Stimulated activated CD8-positive, alpha-beta memory T cell treated with anti-CD3 and anti-CD28 coated beads, Interleukin-15, amount 100 ng/mL, for 24 hours (primary cell): ENCODE measurements at places on chromosomes 6 and 20.

- no peak for DNase-seq
Observed at GRCh38 chr6:109769213-109769612, 78.1 kb downstream of the FIG4 start.

- no peak for DNase-seq
Observed at GRCh38 chr6:113500221-113500620, 356.9 kb upstream of the MARCKS start.

GRCh38 chr6:42979523-42980177, 669 bp upstream of the PEX6 start:
- DNase-seq: no peak

GRCh38 chr6:73901311-73901710, 205.3 kb downstream of the CD109 start:
- DNase-seq: no peak

DNA sequence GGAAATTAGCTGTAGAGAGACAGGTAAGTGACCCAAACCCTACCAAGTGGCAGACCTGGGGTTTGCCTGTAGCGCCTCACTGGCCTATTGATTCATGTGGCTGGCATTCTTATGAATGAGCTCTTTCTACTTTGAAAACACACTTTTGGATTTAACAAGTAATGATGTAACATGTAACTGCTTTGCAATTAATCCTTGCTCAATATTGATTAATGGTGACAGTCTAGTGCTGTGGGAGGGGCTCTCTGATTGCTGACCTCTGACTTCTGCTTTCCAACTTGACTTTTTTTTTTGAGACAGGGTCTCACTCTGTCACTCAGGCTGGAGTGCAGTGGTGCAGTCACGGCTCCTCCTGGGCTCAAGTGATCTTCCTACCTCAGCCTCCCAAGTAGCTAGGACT, 82.7 kb downstream of the TIAM2 start:
- DNase-seq: no peak

- DNase-seq: no peak
Observed at GRCh38 chr6:32666420-32667300, at the start of gene HLA-DQB1. HLA-DQB1 (minus strand) TSS chr6:32666657; CDS start chr6:32666607, 50 bp downstream.

- DNase-seq: no peak
Observed at GRCh38 chr6:18138906-18139305, 16.0 kb downstream of the TPMT start.

- no peak for DNase-seq
Observed at GRCh38 chr6:113147544-113147943, 709.6 kb upstream of the MARCKS start.

- DNase-seq: no peak
Observed at GRCh38 chr20:64044484-64045247, 4.8 kb downstream of the SOX18 start.

- no peak for DNase-seq
Observed at GRCh38 chr20:57243480-57244220, 22.8 kb downstream of the BMP7 start.

GRCh38 chr6:43467752-43468151, 9.6 kb upstream of the TJAP1 start:
- DNase-seq: no peak

DNA sequence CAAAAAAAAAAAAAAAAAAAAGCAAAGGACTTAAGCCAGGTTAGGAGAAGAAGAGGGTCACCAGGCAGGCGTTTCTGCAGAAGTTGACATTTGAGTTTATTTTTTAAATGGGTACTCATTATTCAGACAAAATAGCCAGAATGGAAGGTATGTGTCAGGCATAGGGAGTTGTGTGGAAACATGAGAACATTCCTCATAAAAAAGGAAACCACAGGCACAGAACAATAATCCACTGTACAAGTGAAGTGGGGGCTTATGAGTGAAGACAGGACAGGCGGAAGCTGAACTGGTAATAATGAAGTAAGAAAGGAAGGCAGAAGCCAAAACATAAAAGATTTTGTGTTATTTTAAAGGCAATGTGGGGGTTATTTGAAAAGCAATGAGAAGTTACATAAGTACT, 104.6 kb downstream of the EPB41L2 start:
- no peak for DNase-seq

GRCh38 chr6:13848522-13849150, 34.3 kb upstream of the MCUR1 start:
- no peak for DNase-seq

- no peak for DNase-seq
Observed at GRCh38 chr6:149170564-149171452, 146.7 kb upstream of the TAB2 start.

GRCh38 chr20:5667705-5668528, 82.3 kb upstream of the SHLD1 start:
- no peak for DNase-seq

DNA sequence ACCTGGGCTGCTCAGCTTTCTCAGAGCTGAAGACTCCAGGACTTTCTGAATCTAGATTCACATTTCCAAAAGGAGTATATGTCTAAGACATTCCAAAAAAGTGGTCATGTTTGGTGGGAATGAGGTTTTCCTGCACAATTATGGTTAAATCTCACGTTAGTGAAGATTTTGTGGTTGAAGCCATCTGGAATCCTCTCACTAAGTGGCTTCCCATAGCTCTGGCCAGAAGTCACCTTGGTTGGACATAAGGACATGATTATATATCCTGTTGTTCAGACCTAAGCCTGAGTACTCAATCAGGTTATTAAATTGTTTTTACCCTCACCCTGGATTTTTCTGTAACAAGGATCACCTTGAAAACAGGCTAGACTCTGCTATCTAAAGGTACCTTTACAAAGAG, 176.1 kb upstream of the PLN start:
- no peak for DNase-seq

DNA sequence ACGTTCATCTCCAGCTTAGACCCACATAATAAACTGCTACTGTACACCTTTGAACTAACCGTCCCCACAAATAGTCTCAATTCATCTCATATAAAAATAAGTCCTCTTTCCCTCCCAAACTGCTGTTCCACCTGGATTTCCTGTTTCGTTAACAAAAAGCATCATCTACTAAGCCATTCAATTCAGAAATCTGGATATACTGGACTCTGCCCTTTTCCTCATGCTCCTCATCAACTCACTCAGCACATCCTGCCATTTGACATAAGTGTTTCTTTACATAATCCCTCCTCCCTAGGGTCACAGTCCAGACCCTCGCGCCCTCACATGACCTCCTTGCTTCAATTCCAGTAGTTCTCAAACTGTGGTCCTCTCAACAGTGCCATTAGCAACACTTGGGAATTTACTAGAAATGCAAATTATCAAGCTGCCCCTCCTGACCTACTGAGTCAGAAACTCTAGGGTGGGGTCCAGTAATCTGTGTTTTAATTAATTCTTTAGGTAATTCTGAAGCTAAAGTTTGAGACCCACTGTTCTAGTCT, 4.5 kb downstream of the MKKS start:
- no peak for DNase-seq

GRCh38 chr6:111709615-111710398, 104.1 kb upstream of the TRAF3IP2 start:
- no peak for DNase-seq

DNA sequence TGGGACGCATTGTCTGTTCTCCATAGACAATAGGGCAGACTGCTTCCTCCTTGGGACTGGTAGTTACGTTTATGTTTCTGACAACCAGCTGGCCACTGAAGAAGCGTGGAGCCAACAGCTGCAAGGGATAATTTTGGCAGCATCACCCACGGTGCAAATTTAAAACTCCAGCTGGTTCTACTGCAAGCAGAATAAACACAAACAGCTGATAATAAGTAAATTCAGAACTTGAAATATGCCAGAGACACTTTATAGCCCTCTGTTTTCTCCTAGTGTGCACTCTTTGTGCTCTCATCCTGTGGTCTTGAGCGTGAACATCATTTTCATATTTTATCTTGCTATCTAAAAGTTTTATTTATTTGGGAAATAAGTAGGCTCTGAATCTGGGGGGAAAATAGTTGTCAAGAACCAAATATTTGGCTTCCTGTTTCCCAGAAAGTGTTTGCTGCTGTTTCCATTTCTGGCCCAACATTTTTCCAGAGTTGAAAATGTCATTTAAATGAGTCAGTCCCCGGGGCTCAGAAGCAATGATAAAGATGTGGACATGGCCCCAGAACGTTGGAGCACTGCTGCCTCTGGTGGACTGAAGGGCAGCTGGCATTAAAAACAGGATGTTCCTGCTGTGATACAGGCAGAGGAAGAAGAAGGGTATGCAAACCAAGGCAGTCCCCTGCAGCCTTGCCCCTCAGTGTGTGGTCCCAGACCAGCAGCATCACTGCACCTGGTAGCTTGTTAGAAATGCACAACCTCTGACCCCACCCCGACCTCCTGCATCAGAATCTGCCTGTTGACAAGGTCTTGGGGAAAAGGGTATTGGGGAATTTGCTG, 12.5 kb upstream of the THBD start:
- DNase-seq: no peak

- DNase-seq: no peak
Observed at GRCh38 chr6:85640821-85641220, 1.9 kb downstream of the SYNCRIP start.

DNA sequence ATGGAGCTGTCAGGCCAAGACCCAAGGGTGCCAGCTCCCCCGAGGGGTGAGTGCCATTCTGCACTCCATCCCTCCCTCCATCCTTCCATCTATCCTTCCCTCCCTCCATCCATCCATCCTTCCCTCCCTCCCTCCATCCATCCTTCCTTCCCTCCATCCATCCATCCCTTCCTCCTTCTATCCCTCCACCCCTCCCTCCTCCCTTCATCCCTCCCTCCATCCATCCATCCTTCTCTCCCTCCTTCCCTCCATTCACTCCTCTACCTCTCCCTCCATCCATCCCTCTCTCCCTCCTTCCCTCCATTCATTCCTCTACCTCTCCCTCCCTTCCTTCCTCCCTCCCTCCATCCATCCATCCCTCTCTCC, 41.3 kb upstream of the MRGBP start:
- no peak for DNase-seq

DNA sequence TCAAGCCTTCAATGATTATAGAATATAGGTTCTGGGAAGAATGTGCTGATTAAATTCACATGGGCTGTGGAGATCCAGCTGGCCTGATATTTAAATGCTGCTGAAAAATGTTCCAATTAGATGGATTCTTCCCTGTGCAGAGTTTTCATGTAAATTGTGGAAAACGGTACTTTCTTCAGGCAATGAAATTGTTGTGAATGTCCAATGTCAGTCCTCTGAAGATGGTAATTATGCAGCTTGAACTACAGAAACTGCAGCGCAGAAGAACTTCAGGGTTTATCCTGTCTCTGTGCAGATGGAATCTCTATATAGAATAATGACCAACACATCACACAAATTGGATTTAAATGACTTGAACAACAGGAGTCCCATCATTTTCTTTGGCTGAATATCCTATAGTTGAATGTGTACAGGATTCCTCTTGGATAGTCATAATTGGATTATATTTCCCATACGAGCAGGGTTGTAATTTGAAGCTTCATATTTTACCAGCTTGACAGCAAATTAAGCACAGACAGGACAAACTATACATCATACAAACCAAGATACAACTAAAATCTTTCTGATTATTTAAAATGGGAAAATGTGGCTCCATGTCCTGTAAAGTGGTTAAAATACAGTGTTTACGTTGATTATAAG, 82.3 kb downstream of the CAP2 start:
- no peak for DNase-seq

DNA sequence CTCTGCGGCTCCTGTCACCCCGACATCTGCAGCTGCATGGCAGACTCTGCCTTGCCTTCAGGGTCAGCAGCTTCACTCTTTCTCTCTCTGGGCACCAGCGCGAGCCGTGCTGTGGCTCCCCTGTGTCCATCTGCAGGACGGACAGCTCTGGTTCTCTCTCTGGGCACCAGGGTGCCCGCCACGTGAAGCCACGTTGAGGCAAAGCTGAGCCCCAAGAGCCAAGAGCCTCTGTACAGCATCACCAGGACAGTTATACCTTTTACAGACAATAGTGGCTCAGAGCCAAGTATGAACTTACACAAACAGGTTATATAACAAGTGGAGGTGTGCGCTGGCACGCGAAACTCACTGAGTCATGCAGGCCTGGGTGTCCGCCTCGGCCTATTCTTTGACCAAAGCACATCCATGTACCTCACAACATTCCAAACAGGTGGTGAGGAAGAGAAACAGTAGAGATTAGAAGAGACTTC, 50.8 kb downstream of the FAM50B start:
- no peak for DNase-seq

- no peak for DNase-seq
Observed at GRCh38 chr6:10429638-10430427, 15.0 kb upstream of the TFAP2A start.

DNA sequence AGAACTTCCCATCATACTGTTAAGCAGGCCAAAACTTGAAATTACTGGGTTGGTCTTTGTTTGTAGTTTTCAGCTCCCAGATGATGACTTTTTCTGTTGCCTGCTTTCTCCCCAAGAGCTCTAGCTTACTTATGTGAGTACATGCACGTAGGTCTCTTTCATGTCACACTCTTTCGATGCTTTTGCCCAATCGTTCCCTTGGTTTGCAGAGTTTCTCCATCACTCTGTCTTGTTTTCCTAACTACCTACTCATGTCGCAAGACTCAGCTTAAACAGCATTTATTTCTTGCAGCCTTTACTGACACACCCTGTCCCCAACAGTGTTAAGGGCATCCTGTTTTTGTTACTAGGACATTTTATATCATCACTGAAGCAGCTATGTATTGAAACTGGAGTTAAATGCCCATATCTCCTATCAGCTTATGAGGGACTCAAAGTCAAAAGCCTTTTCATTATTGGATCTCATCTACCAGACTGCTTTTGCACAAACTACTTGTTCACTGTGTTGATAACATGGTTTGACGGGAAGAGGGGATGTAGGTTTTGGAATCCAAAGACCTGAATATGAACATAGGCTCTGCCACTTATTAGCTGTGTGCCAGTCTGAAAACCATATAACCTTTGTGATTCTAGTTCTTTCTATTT, 2.9 kb downstream of the ARG1 start:
- DNase-seq: no peak

DNA sequence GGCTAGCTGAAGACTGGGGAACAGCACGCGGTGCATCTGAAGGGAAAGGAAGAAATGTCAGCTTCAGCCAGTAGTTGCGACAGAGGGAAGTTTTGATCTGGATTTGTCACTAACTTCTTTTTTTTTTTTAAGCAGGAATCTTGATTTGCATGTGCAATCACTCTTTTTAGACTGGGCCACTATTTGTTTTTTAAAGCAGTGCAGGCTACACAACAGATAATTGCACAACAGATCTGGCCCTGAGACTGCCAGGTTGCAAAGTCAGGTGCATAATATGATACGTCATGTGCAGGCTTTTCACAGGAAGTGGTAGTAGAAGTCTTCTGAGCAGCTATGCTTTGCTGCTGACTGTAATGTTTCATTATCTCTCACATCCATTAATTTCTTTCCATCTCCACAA, 13.5 kb downstream of the PFDN4 start:
- DNase-seq: no peak

- DNase-seq: no peak
Observed at GRCh38 chr6:4901386-4902061, 102.3 kb downstream of the RPP40 start.

- no peak for DNase-seq
Observed at GRCh38 chr6:134166511-134167261, 114.3 kb upstream of the SLC2A12 start.

- DNase-seq: no peak
Observed at GRCh38 chr20:50969912-50970311, 11.3 kb downstream of the MOCS3 start.
